Cortex of kidney (tissue), 1 donor: ENCODE measurements at places on chromosomes 11 and 22.

DNA sequence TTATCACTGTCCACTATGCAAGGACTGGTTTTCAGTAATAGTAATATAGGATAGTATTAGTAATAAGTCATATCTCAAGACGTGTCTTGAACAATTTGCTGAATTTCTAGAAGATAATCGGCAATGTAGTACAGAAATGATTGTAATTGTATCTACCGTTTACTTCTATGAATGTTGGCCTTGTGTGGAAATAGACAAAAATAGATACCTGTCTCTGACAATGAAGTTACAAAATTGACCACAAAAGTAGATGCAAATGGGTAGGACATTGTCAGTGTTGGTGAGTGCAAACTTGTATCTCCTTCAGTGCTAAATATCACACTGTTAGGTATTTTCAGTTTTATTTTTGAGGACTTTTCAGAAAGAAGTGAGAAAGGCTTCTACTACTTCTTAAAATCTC lies 43.1 kb downstream of the SVIP start:
- no peak for DNase-seq

GRCh38 chr11:112878033-112878601 lies 83.1 kb upstream of the NCAM1 start:
- DNase-seq, result no peak

DNA sequence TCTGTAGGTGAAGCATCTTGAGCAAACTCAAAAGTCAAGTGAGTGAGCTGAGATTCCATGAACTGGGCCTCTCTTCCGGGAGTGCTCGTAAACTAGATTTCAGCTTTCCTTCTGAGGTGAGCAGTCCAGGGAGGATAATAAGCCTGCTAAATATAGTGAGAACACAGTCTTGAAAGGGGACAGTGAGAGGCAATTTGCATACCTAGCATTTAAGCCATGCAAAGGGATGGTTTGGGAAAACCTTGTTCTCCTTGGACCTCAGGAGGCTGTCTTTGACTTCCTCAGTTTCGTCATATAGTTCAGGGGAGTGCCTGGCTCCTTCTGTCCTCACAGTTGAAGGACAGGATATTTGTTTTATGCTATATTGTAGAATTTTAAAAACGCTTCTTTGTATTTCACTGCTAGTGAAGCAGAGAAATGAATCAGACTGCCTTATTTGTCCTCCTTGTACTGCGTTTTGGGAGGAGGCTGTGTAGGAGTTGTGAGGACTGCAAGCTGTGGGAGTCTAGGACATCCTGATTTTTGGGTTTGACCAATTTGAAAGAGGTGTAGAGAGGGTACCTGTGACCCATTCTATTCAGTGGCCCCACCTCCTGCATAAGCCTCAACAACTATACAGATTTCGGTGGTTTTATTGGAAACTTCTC lies 11.0 kb upstream of the SORL1-AS1 start:
- no peak for DNase-seq

- no peak for DNase-seq
Measured at GRCh38 chr22:20298803-20299745, 20.8 kb downstream of the DGCR6L start.

- no peak for DNase-seq
Measured at GRCh38 chr11:68527585-68527984, 67.0 kb downstream of the PPP6R3 start.

DNA sequence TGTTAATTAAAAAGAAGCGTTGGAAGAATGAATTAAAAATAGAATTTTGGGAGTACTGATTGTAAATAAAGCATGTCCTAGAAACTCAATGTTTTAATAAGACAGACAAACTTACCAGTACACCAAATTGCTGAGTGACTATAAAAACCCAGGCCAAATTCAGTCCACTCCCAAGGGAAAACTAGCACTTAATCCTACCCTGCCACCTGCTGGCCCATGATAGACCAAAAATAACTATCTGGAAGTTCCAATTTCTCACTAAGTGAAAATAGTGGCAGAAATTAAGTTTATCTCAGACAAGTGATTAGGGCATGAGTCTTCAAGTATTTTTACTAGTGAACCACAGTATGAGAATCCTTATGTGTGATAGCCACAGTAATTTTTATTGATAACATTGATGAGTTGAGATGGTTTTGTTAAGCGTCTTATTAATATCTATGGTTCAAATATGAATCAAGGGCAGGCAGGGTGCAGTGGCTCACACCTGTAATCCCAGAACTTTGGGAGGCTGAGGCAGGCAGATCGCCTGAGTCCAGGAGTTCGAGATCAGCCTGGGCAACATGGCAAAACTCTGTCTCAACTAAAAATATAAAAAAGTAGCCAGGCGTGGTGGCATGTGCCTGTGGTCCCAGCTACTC lies 9.8 kb upstream of the DDX10 start:
- DNase-seq, result no peak

DNA sequence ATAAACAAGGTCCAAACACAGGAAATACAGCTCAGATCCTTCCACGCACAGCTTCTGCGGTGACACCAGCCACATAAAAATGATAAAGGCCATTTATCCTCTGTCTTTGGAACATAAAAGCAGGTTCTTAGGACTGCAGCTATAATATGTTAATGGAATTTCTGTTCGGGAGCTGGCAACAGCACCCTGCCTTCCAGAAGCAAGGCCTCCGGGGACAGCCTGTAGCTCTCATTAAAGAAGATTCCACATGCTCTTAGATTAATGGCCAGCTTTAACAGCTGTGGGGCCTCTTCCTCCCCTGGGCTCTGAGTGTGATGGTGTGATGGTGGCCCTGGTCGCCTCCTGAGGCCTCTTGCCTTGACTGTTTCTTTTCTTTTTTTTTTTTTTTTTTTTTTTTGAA lies 137.3 kb downstream of the CACNA1I start:
- no peak for DNase-seq

DNA sequence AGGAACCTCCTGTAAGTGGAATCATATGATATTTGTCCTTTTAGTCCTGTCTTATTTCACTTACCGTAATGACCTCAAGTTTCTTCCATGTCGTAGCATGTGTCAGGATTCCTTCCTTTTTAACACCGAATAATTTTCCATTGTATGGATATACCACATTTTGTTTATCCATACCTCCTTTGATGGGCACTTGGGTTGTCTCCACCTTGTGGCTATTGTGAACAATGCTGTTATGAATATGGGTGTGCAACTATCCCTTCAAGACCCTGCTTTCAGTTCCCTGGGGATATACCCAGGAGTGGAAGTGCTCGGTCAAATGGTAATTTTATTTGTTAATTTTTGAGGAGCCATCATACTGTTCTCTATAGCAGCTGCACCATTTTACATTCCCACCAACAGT lies 244.9 kb upstream of the BLID start:
- DNase-seq, result no peak

GRCh38 chr11:85884581-85885021 lies 29.4 kb downstream of the CCDC83 start:
- no peak for DNase-seq

DNA sequence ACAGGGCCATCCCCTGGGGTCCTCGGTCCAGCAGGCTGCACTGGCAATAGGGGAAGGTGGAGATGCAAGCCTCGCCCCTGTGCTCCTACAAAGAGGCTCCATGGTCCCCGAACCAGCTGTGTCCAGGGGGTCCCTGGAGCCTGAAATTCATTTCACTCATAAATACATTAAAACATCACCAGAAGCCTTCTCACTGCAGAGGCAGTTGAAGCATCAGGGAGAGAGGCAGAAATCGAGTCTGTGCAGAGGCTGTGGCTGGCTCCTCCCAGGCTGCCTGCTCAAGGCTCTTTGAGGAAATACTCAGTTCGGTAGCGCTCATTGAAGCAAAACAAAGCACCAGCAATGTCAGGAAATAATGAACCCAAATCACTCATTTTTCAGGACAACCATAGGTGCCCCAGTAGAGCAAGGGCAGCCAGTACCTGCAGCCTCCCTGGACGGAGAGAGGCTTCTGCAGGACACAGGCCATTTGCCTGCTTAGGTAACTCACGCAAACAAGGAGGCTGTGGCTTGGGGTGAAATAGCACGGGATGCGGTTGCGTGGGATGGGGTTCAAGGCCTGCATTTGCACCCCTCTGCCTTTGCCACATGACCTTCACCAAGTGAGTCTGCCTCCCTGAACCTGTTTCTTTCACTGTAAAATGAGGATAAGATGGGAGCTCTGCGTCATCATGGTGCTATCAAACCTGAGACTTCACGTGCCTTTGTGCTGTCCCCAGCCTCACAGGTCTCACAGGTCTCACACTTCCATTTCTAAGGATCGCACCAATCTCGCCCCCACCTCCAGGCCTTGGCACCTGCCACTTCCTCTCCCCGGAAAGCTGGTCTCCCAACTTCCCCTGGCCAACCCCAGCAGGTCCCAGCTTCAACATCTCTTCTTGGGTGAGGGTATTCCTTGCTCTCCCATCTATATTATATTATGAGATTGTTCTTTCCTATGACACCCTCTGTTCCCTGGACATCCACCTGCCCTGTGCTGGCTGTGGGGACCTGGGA lies 84.3 kb upstream of the SHISAL1 start:
- no peak for DNase-seq

GRCh38 chr11:27331981-27332380 lies 31.0 kb downstream of the CCDC34 start:
- DNase-seq, result no peak

- no peak for DNase-seq
Measured at GRCh38 chr11:74012074-74012809, 3.4 kb upstream of the UCP3 start.

- no peak for DNase-seq
Measured at GRCh38 chr11:130815097-130815802, 101.0 kb downstream of the SNX19 start.

- no peak for DNase-seq
Measured at GRCh38 chr11:65649656-65650546, 12.0 kb downstream of the SIPA1 start.

DNA sequence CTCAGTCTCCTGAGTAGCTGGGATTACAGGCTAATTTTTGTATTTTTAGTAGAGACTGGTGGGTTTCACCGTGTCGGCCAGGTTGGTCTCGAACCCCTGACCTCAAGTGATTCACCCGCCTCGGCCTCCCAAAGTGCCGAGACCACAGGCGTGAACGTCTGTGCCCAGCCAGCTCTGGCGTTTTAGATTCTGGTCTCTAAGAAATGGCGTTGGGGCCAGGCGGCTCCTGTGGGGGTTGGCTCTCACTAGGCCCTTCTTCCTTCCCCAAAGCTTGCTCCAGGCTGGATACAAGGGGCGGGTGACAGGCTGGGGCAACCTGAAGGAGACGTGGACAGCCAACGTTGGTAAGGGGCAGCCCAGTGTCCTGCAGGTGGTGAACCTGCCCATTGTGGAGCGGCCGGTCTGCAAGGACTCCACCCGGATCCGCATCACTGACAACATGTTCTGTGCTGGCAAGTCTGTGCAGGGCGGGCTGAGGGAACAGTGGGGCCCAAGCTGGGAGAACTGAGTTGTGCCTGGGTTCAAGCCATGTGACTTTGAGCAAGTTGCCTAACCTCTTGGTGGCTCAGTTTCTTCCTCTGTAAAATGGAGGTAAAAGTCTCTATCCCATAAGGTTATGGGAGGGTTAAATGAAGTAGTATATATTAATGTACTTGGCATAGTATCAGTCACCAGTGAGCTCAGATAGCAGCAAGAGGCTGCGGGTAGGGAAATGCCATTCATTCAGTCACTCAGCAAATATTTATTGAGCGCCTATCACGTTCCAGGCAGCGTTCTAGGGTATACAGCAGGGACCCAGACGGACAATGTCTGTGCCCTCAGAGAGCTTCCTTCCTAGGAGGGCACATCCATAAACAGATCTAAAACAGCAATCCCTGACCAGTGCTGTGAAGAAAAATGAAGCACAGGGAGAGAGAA lies 10.4 kb downstream of the F2 start:
- DNase-seq, result no peak

- DNase-seq, result no peak
Measured at GRCh38 chr11:82195283-82195682, 538.4 kb downstream of the FAM181B start.

- no peak for DNase-seq
Measured at GRCh38 chr11:69306821-69307220, 12.9 kb downstream of the MYEOV start.

GRCh38 chr11:129210831-129211181 lies 18.7 kb upstream of the ARHGAP32 start:
- DNase-seq, result no peak

GRCh38 chr11:67539550-67539949 lies 16.3 kb upstream of the CABP2 start:
- DNase-seq, result no peak

DNA sequence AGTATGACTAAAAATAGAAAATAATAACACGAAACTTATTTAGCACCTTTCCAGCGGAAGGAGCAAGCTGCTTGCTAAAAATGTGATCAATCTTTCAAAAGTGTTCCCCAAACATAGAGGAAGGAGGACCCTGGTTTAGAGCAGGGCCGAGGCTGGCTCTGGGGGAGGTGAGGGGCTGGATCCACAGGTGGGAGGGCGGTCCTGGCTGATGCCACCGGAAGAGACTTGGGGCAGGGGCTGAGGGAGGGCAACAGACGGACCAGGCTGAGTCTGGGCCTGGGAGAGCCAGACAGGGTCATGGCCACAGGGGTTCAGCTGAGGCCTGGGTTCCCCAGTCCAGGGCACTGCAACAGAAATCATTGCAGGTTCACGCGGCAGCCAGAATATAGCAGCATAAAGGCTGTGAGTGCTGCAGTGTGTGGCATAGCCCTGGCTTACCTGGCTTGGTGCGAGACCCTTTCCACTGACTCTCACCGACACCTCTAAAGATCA lies 143.3 kb downstream of the CACNA1I start:
- no peak for DNase-seq

DNA sequence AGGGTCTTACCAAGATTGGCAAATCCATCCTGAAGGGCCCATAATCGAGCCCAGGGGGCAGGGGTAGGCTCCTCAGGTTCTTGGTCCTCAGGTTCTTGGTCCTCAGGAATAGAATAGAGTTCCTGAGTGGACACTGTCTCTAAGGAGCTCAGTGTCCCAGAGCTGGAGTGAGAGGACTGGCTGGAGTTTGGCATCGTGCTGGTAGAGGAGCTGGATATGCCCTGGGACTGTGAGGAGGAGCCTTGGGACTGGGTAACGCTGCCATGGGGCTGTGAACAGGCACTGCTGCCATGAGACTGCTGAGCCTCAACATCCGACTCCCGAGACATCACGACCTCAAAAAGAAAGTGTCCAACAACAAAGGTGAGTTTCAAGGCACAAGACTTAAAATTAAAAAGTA lies 7.2 kb downstream of the CHEK2 start:
- DNase-seq, result no peak

DNA sequence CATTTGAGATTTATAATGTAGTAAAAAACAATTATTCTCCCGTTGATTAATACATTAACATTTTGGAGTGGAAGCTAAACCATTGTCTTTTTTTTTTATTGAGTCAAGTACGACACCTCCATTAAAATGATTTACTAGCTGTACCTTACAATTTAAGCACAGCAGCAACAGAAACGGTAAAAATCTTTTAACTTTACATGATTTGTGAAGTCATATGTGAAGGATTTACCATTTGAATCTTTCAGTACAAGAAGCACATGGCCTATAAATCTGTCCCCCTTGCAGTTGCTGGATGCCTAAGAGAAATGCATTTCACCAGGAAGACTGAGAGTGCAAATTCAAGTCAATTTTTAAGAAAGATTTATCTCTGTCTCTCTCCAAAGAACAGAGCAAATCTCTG lies 324.6 kb downstream of the CADM1 start:
- DNase-seq, result no peak

GRCh38 chr11:30914143-30914762 lies 328.1 kb upstream of the MPPED2 start:
- DNase-seq, result no peak

GRCh38 chr22:19041704-19042074 lies 80.5 kb downstream of the DGCR2 start:
- DNase-seq, result no peak

- DNase-seq, result no peak
Measured at GRCh38 chr11:2724653-2725367, 25.0 kb upstream of the KCNQ1OT1 start.

GRCh38 chr11:59584294-59584693 lies 31.3 kb downstream of the OSBP start:
- no peak for DNase-seq

- DNase-seq, result no peak
Measured at GRCh38 chr11:82718307-82718706, 15.4 kb downstream of the FAM181B start.
